Omental fat pad (tissue), 4 donors: ENCODE measurements at places on chromosomes 1 and 21. TPM values are rescaled to one million over a fixed set of nuclear protein-coding genes. Genes with fewer than 3 reads are reported as not detected.

DNA sequence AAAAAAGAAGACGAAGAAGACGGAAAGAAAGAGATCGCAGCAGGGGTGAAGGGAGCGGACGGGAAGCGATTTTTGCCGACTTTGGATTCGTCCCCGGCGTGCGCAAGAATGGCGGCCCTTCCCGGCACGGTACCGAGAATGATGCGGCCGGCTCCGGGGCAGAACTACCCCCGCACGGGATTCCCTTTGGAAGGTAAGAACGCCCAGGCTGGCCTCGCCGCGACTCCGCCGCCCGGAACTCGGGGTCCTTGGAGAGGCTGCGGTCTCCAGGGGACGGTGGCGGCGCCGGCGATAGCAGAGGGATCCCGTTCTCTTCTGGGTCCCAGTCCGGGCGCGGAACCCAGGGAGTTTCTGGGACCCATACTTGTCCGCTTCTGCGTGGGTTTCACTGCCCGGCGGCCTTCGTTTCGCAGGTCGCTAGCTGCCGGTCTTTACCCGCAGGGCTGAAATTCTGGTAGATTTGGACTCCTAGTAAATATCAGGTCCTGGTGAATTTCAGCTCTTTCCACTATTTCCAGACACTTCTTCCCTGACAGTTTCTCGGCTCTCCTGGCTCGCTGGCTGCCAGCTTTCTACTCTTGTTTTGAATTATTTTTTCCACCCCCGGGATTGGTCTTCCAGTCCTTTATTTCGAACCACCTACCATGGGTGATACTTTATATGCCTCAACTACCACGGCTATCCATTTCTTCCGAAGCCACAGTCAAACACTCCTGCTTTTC lies 1.0 kb downstream of the PAX7 start:
- DNase-seq, result no peak

SLAMF8 gene
- total RNA-seq, result 8.9 TPM

DNA sequence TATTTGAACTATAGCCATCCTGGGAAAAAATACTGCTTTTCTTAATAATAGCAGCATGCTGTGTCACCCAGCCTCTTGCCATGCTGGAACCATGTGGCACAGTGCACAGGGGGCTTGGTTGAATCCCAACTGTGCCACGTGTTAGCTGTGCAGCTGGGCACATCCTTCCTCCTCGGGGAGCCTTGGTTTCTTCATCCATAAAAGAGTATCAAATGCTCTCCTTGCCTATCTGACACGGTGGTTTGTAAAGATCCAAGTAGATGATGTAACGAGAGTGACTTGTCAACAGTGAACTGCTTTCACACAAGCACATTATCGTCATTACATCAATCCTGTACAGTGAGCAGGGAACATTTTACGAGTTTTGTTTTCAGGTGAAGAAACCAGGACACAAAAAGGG lies 24.4 kb downstream of the VASH2 start:
- no peak for DNase-seq

RORC gene
- total RNA-seq, result not detected

- DNase-seq, result no peak
Measured at GRCh38 chr1:2523891-2524609, 2.3 kb downstream of the PANK4 start.

OR14K1 gene
- total RNA-seq, result not detected

DNA sequence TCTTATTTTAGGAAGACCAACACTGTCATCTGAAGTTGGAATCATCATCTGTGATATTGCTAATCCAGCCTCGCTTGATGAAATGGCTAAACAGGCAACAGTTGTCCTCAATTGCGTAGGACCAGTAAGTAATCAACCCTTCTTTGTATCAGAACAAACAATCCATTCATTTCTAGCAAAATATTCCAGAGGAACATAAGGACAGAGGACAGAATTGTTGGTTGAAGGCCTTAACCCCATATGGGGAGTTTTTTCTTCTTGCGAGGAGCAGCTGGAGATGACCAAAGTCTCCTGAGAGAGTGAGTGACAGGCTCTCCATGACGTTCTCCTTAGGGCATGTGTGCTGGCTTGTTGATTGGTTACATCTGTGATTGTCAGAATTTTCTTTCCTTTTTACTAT lies 2.7 kb downstream of the SCCPDH start:
- no peak for DNase-seq

MOB3C gene
- 30.0 TPM for total RNA-seq

TACSTD2 gene
- total RNA-seq, result 0.96 TPM

DNA sequence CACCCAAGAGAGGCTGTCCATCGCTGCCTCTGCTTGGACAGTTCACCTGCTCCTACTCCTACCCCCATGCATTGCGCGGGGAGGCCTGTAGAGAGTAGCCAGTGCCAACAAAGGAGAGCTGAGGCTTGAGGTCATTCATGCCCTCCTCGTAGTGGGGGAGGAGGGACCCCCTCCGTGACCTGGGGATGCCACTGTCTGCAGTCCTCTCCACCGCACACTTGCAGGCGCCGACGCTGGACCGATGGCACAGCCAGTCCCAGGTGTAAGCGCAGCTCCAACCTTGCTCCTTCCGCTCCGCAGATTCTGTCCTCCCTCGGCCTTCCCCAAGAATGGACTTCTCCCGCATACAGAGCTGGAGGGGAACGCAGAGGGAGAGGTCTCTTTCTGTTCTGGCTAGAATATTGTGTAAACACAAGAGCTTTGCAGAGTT lies 672 bp upstream of the PHLDA3 start:
- DNase-seq, result no peak

ITGB3BP gene
- 5.5 TPM for total RNA-seq

DNA sequence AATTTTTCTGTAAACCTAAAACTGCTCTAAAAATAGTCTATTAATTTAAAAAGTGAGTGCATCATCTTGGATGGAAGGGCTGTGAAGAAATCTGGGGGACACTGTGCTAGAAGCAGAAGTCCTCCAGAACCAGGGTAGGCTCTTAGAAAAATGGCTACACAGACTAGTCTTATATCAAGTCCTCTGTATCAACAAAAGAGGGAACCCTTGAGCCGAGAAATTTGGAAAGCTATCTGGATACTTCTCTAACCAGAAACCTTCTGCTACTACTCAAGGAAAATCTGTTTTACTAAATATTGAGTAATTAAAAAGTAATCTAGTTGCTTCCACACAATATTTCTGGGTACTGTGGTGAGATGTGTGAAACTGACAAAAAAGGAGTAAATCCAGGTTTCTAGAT lies 92.1 kb downstream of the WDR3 start:
- DNase-seq, result no peak

- DNase-seq, result no peak
Measured at GRCh38 chr1:154295408-154296235, 23.2 kb downstream of the HAX1 start.

DNA sequence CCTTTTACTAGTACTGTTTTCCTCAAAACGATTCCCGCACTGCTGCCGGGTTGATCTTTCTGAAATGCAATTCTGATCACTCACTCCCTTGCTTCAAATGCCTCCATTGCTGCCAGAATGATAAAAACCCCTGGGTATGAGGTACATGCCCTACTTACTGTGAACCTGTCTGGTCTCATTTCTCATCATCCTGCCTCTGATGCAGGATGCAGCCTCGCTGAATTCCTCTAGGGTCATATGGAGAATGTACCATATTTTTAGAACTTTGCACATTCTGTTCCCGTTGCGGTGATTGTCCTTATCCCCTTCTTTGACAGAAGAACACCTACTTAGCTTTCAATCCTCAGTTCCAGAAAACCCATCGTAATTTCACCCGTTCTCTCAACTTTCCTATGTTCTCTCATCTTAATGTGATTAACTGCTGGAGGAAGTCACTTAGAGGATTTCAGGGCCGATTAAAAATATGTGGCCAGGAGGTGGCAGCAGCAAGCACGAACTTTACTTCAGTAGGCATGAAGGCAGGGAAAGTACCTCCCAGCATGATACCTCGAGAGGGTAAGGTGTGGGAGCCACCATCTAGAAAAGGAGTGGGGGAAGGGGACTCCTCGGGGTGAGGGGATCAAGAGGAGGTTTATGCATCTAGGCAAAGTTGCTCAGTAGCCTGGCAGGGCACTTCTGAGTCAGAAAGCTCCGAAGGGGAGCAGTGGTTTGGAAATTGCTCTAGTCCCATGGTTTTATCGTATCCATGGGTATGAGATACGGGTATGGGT lies 361.5 kb upstream of the ZP4 start:
- DNase-seq, result no peak

DNA sequence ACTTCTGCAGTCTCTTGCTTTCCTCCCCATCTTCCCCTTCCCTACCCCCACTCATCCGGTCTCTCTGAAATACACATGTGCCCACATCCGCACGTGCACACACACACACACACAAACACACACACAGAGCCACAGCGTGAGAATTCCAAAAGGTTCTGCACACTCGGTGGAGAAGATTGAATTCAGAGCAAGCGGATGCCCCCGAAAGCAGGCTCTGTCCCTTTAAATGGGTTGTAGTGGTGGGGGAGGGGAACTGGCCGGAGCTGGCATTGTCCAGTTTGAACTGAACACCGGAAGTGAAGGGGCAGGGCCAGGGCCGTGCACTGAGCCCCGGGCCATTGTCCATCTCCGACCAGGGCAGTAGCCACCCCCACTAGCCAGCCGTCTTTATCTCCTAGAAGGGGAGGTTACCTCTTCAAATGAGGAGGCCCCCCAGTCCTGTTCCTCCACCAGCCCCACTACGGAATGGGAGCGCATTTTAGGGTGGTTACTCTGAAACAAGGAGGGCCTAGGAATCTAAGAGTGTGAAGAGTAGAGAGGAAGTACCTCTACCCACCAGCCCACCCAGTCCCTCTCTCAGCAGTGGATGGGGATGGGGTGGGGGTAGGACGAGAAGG lies 1.3 kb upstream of the LIN28A start:
- DNase-seq, result no peak

GRCh38 chr21:36477001-36477400 lies 2.9 kb downstream of the CLDN14 start:
- DNase-seq, result no peak

TTC24 gene
- not detected for total RNA-seq

FCRLB gene
- 1.0 TPM for total RNA-seq

- DNase-seq, result no peak
Measured at GRCh38 chr1:226604560-226605317, 56.2 kb downstream of the STUM start.

SUSD4 gene
- total RNA-seq, result 0.38 TPM

DNA sequence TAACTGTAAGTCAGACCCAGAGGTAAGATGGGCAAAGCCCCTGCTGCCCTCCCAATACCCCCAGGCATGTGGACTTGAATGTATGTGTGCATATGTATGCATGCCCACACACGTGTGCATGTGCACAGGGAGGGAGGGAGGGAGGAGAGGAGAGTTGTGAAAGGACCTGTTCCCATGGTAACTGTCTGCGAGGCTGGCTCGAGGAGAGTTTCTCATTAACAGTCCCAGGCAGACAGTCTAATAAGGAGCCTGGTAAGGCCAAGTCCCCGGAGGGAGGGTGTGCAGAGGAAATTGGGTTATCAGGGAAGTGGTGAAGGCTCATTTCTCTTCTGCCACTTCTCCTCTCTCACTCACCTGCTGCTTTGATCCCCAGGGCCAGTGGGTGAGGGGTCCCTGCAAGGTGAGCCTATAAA lies 74.9 kb downstream of the NFASC start:
- DNase-seq, result no peak

DNA sequence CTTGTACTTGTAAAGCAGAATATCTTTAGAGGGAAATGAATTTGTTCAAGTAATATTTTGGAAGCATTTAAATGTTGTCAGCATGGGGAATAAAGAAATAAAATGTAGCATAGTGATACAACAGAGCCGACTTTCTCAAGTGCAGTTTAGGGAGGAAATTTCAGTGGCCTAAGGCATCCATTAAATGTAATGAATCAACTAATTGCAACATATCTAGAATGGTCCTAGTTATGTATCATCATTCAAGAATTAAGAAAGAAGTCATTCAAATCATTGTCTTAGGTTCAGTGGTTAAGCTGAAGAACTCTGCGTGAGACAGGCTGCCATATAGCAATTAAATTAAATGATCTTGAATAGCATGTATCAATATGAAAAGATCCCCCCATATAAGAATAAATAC lies 360.7 kb downstream of the TBX15 start:
- DNase-seq, result no peak

DNA sequence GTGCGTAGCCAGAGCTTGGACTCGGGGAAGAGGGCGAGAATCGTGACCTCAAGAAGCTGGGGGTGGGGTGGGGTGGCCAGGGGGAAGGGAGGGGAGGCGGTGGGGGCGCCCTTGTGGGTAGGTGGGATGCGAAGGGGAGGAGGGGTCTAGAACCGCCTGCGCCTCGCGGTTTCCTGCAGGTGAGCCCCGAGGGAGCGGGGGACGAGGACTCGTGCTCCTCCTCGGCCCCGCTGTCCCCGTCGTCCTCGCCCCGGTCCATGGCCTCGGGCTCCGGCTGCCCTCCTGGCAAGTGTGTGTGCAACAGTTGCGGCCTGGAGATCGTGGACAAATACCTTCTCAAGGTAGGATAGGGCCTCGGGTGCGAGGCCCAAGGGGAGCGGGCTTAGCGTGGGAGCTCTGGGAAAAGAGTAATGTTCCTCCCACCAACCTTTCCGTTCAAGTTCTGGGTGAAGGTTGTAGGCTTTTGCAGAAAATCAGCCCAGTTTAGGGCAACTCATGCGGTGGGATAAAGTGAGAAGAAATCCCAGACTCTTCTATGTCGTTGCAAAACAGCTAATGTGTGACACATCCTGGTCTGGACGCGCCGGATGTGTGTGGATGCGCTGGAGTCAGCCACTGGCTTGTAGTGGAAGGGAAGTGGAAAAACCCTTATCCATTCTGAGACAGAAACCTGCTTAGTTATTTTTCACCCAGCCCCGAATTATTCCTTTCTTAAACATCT lies 2.9 kb downstream of the LHX8 start:
- DNase-seq, result no peak

DNA sequence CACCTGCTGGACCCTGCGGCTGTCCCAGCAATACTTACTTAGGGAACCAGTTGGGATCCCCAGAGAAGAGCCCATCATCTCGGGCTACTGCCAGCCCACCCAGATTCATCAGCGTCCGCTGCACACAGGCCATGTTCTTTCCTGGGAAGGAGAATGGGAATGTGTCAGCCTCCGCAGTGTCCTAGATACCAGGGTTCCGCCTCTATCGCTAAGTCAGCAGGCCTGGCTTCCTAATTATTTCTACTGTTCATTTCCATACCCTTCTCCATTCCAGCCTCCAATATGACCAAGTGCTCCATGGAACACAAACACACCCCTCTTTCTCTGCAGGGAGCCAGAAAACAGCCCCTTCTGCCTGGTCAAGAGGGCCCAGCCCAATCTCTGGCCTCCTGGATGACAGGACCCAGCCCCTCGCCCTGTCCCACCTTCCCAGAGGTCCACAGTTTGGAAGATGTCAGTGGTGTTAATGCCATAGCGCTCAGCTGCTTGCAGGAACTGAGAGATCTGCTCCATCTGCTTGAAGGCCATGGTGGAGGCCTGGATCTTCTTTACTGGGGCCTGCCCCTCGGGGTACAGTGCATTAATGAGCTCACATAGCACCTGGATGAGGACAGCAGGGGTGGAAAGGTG lies 6.0 kb downstream of the TAGLN2 start:
- DNase-seq, result no peak

GRCh38 chr1:39955547-39956539 lies 898 bp downstream of the MFSD2A start:
- DNase-seq, result no peak

CAMK1G gene
- not detected for total RNA-seq

GRCh38 chr1:17535300-17535936 lies 4.1 kb upstream of the ARHGEF10L start:
- DNase-seq, result no peak

GRCh38 chr1:227742738-227743715 lies 7.8 kb downstream of the SNAP47 start:
- no peak for DNase-seq
